Stimulated activated CD4-positive, alpha-beta T cell treated with anti-CD3 and anti-CD28 coated beads, Interleukin-1b, Interleukin-23, amount 100 ng/mL, for 1 hour (primary cell): ENCODE measurements at places on chromosomes 6 and 20.

GRCh38 chr6:102766963-102767362 lies 1373.5 kb downstream of the GRIK2 start:
- no peak for DNase-seq

- DNase-seq = no peak
Observed at GRCh38 chr6:35391240-35391968, 49.0 kb downstream of the PPARD start.

DNA sequence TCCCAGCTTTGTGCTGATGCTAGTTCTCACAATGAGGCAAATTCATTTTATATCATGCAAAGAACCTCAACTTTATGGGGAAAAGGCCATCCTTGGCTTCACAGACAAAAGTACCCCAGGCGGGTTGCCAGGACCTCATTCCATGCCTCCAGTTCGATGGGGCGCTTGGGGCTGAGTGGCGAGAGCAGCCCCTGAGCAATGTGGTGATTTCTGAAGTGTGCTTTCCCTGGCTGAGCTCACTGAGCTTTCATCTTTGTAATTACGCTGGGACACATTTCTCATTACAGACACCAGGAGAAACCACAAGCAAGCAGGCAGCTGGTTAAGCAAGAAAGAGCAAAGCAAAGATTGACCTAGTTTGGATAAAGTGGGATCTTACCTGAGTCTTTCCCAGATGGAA lies 301.5 kb upstream of the CDH4 start:
- DNase-seq = no peak

GRCh38 chr6:3363296-3364025 lies 93.4 kb downstream of the SLC22A23 start:
- DNase-seq = no peak

DNA sequence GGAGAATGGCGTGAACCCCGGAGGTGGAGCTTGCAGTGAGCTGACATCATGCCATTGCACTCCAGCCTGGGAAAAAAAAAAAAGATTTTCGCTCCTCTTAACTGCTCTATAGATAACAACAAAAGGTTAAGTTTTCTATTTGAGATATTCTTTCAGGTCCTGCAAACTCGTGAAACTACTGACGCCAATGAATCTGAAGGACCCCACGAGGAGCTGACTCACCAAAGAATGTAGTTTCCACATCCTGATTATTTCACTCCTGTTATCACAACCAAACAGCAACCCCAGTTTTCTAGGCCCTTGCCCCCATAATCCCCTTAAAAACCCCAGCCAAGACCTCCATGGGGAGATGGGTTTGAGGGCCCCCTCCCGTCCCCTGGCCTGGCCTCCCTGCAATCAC lies 58.7 kb downstream of the OTOR start:
- no peak for DNase-seq

GRCh38 chr6:87588756-87589407 lies 905 bp downstream of the RARS2 start:
- DNase-seq = no peak

DNA sequence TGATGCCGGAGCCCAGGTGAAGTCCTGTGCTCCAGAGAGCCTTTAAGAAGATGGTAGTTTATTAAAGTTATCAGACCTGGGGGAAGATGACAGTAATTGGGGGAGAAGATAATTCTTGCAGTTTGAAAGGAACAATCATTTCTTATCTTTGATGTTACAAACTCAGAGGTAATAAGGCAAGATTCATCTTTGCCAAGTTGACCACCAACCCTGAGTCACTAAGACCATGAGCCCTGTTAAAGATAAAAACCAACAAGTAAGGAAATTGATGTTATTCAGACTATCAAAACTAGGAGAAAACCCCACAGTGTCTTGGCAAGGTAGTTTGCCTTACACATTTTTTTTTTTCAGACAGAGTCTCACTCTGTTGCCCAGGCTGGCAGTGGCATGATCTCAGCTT lies 73.1 kb downstream of the MKKS start:
- DNase-seq = no peak

DNA sequence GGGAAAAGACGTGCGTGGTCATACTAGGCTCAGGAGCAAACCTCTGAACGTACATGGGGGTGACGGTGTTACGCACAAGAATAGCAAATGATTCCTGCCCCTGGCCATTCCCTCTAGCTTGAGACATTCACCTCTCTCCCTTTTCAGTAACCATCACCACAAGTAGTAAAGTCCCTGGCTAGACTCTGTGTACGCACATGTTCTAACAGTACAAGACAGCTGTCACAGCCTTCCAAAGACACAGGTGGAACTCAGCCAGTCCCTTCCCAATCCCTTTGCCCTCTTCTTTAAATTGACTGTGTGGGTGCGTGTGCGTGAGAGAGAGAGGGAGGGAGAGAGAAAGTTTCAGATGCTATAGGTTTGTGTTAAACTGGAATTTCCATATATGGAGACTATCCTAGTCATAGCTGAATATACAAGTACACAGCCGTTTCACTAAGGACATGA lies 67.3 kb downstream of the LY86 start:
- DNase-seq = no peak

GRCh38 chr20:44540834-44541233 lies 19.0 kb upstream of the SERINC3 start:
- no peak for DNase-seq

DNA sequence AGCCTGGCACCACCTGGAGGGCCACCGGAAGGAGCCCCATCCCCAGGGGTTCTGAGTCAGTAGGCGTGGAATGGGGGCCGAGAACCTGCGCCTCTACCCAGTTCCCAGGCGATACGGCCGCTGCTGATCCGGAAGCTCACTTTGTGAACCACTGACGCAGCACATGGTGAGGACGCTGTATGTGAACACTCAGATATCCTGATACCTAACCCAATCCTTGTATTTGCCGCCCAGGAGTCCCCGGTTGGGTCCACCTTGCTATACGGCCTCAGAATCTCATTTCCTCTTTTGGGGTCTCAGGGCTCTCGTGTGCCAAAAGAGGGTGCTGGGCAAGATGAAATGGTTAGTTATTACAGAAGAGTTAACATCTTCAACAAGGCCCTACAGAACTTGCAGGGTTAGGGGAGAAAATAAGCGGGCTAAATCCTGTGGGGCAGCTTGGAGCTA lies 604 bp upstream of the RAB5IF start:
- no peak for DNase-seq

DNA sequence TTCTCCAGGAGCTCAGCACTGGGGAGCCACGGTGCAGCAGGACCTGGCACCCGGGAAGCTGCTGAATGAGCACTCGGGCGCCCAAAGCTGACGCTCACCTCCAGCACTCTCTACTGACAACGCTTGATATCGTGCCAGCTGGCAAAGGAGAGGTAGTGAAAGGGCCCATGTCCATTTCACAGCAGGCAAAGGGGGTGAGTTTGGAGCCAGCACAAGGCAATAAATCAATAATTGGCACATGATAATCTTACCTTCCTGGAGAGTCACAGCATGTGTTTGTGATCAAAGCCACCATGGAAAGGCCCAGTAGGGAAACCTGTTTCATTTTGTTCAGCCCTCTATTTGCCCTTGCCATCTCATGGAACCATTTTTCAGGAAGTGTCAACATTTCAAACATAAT lies 23.3 kb upstream of the SMIM26 start:
- DNase-seq = no peak

GRCh38 chr6:98014442-98015201 lies 731.6 kb upstream of the MMS22L start:
- DNase-seq = no peak

GRCh38 chr20:18981962-18982539 lies 168.5 kb downstream of the SCP2D1 start:
- no peak for DNase-seq

DNA sequence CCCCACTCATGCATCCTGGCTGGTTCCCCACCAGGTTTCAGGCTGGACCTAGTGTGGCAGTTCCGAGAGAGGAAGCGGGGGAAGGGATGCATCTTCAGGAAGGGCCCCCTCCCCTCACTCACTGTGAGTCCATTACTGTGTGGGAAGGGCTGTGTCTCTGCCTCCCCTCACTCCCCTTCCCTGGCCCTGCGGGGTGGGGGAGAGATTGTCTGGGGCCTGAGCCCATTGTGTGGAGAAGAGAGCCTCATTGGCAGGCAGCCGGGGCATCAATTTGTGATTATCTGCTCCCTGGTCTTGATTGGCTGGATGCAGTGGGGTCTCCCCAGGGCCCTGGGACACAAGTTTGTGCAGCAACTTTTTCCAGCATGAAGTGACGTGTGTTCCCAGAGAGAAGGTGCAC lies 4.1 kb upstream of the MYT1 start:
- no peak for DNase-seq

- no peak for DNase-seq
Observed at GRCh38 chr6:572596-573265, 84.2 kb downstream of the HUS1B start.

DNA sequence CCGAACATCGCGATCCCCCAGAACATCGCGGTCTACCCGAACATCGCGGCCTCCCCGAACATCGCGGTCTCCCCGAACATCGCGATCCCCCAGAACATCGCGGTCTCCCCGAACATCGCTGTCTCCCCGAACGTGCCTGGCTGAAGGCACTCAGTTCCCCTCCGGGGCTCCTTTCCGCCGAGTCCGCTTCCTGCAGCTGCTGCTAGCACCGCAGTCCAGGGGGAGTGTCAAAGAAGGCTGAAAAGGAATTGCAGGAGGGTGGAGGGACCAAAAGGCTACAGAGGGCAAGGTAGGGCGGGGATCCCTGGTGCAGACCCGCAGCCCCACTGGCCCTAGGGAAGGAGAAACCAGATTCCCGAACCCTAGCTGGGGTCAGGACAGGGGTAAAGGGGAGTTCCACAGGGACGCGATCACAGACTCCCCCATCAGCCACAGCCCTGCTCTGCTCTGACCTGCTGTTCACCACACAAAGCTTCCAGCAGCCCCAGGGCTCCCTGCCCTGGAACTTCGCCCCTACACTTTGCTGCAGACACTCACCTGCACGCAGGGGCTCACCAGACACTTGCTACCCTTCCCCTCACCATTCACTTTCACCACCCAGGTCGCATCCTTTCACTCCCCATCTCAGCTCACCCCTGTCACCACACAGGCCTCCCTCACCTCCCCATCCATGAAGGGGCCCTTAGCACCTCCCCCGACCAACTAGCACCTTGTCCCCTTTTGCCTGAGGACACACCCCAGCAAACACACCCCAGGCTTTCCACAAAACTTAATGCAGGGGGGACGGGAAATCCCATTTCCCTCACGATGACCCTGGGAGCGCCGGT lies 1.7 kb downstream of the ULBP1 start:
- no peak for DNase-seq
